ENCODE measurements at places on chromosomes 3 and 15.
A peak's percentile ranks its signal among the peaks of the same experiment; 100 is the strongest.

GRCh38 chr15:66896611-66897010 lies 168.8 kb upstream of the SMAD3 start:
- DNase-seq: no peak

- DNase-seq: no peak
Measured at GRCh38 chr15:77966540-77967234, 110.8 kb downstream of the TBC1D2B start.

- DNase-seq: no peak
Measured at GRCh38 chr15:29913528-29914135, 91.4 kb upstream of the TJP1 start.

- peak; percentile 12 for DNase-seq
Measured at GRCh38 chr3:146189519-146190173, 28.7 kb upstream of the PLOD2 start.

GRCh38 chr3:107619549-107619948 lies 96.8 kb downstream of the BBX start:
- no peak for DNase-seq

GRCh38 chr15:65386376-65386775 lies 8.6 kb upstream of the IGDCC3 start:
- DNase-seq: no peak

Measured in GM12891 (cell line).